ENCODE measurements at places on chromosomes 5 and 9.

DNA sequence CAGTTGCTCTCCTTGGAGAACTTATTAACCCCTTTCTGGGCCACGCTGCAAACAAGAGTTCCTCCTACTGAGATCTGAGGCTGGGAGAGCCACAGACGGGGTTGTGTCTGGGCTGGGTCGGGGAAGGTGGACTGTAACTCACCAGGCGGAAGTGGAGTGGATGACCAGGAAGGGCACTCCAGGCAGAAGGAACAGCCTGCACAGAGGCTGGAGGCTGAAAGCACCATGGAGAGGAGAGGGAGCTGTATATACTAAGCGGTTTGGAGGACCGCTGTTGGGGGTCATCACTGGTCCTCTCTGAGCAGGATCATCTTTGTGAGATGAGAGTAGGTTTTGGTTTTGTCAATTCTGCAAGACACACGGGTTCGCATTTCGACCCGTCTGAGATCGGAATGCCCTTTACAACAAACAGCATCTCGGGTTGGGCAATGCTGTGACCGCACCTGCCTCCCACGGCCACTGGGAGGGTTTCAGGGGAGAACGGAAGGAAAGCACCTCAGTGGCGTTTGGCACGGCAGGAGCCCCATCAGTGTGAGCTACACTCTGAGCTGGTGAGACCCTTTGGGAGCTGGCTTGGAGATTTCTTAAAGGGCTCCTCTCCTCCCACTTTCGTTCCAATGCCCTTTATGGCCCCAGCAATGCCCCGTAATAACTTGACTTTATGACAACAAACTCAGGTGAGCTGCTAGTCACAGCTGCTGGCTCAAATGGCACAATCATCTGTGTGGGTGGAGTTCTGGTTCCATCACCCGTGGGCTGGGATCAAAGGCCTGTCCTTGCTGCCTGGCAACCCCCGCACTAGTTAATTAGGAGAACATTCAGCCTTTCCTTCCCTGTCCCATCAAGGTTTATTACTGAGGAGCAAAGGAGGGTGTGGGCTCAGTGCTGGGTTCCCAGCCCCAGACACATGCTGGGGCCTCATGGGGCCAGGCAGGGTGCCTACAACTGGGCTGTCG lies 18.7 kb upstream of the NEURL1B start:
- DNase-seq: no peak

DNA sequence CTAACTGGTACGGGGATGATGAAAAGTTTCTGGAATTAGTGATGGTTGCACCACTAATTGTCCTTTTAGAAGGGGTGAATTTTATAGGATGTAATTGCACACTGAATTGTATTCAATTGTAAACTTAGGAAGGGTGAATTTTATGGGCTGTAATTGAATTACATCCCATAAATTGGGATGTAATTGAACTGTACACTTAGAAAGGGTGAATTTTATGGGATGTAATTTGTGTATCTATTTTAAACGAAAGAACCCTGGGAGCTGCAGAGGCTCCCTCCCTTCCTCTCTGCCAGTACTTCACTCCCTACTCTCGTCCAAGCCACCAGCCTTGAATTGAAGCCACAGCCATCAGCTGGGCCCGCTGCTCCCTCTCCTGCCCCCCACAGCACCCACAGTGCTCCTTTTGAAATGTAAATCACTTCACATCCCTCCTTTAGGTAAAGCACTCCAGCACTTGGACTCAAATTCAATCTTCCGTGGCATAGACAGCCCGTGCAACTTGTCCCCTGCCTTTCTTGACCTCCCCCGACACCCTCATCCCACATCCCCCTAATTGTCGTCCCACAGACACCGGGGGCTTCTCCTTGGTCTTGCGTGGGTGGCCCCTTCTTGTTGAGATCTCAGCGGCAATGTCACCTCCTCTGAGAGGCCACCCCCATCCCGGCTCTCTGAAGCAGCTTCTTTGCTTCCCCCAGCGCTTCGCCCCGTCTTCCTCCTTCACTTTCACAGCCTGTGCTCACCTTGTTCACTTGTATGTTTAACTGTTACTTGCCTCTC lies 84.2 kb upstream of the HRH2 start:
- no peak for DNase-seq

GRCh38 chr9:129306318-129306973 lies 128.4 kb upstream of the IER5L start:
- no peak for DNase-seq

- no peak for DNase-seq
These were observed 75.8 kb downstream of the F2RL2 start for GRCh38 chr5:76547242-76547890.

DNA sequence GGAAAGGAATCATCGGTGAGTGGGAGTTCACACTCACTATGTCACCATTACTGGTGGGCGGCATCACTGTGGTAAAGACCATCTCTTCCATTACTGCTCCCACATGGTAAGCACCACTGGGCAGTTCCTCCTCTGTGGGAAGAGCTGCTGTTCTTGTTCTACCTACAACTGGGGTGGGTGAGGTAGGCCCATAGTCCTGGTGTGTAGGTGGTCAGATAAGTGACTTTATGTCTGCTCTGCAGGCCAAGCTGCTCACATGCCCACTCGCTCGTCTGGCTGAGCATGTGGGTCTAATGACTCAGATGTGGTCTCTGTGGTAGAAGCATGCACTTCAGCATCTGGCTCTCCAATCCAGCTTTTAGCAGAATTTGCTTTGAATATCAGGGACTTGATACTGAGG lies 82.9 kb downstream of the TMEM215 start:
- peak; percentile 2 for DNase-seq

DNA sequence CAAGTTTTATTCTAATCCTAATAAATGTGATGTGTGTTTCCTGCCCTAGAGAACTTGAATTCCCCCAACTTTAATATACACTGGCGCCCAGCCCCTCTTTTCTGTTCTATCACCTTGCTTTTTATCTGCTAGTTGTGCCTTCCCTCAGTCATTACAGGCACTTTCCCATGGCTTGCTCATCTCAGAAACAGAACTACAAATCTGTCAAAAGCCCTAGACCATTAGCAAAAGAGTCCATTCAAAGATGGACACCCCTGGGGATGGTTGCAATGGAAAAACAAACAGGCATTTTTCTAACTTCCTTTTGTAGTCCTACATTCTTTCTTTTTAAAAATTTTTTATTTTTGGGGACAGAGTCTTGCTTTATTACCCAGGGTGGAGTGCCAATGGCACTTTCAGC lies 48.2 kb downstream of the FRMD3 start:
- no peak for DNase-seq

DNA sequence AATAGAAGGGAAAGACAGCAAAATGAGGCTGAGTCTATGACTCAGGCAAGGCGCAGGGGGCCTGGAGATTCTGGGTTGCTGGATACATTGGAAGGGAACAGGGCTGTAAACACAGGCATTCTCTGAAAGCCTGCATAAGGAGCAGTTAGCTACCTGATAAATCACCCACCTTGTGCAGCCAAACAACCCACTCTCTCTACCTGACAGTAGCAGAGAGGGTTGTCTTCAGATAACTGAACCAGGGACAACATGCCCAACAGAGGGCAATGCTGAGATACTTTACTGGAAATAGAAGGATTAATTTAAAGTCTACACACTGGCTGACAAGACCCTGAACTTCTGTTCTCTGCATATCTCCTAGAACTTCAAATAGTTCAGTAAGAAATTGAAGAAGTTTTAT lies 161.6 kb downstream of the KCTD16 start:
- DNase-seq: no peak

- DNase-seq: no peak
These were observed 5.2 kb downstream of the CFAP77 start for GRCh38 chr9:132415181-132415580.

GRCh38 chr9:93037476-93037971 lies 21.0 kb upstream of the SUSD3 start:
- DNase-seq: no peak

GRCh38 chr5:169814045-169814444 lies 166.2 kb downstream of the INSYN2B start:
- peak; percentile 29 for DNase-seq

GRCh38 chr5:95159603-95160002 lies 125.3 kb downstream of the MCTP1 start:
- DNase-seq: no peak

- DNase-seq: no peak
These were observed 1654.2 kb upstream of the WWC1 start for GRCh38 chr5:166637295-166637694.

GRCh38 chr5:119332208-119332607 lies 23.6 kb upstream of the TNFAIP8 start:
- DNase-seq: no peak

- no peak for DNase-seq
These were observed 27.4 kb upstream of the SAP30L start for GRCh38 chr5:154418344-154418820.

GRCh38 chr5:14216372-14216771 lies 73.2 kb downstream of the TRIO start:
- DNase-seq: no peak

DNA sequence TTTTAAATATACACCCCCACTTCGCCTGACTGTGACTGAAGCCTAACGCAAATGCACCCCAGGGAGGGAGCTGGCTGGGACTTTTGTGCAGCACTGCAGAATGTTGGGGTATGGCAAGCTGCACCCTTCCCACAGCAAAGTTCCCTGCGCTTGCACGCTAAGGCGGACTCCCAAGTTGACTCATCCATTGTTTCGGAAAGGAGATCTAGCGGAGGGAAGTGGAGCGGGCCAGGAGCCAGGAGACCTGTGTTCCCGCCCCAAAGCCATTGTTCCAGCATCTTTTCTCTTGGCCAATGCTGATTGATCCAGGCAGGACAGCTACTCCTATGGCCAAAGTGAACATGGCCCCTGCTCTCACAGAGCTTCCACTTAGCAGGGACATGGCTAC lies 202.9 kb downstream of the AOPEP start:
- no peak for DNase-seq

DNA sequence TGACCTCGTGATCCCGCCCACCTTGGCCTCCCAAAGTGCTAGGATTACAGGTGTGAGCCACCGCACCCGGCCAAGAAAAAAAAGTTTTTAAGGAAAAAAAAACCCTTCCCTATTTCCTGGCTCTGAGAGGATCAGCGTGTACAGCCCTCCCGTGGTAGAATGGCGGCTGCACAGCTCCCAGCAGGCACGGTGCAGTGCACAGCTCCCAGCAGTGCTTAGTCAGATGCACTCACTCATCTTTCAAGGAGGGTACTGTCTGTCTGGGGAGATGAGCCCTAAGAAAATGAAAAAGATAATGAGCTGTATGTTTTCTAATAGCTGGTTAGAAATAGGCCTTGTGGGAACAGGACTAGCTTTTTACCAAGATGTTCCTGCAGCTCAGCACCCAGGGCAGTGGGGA lies 36.7 kb upstream of the SLC2A8 start:
- DNase-seq: peak; percentile 45

DNA sequence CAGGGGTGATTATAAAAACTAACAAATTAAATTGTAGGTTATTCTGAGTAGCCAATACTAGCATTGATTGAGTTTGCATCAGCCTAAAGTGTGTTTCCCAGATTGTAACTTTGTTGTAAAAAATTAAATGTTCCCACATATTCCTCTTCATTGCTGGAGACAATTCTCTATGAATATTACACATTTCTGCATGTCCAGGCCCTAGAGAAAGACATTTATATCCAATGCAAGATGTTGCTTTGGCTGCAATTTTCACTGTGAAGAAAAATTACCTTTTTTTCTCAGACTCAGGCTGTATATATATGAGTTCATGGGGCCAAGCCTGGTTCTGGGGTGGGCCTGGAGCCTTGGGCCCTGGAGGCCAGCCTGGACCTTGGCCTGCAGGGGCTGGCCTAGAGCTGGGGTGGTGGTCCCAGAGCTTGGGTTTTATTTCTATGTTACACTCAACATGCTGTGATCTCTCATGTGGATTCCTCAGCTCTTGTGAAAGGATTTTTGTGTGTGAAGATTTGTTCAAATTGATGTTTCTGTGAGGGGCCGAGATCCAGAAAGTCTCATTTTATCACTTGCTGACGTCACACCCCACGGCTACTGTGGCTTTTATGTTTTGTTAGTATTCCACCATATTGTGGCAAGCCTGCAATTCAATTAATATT lies 232.5 kb downstream of the SPATA31A1 start:
- DNase-seq: no peak

DNA sequence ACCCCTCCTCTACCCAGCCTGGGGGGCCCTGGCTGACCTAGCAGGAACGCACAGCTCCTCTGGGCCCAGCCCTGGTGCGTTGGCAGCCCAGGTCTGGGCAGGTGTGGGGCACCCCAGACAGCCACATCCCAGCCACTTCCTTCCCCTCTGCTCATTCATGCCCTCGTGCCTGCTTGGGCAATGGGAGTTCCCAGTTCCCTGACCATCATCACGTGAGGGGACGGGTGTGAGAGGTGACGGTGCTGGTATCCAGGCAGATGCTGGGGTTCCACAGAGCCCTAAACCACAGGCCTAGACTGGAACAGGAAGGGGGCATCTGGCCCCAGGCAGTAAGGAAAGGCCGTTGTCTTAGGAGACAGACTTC lies 8.4 kb downstream of the RALGDS start:
- DNase-seq: peak; percentile 40

DNA sequence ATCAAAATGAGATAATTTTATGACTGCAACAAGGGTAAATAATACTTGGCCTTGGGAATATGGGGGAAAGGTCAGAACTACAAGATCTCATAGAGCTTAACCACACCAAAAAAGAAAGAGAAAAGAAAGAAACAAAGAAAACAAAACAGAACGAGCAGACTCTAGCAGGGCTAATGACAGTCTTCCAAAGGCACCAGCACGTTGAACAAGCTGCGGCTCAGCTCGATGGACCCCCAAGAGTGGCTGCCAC lies 689 bp downstream of the AK3 start:
- no peak for DNase-seq

GRCh38 chr9:86816868-86817267 lies 130.4 kb downstream of the GAS1 start:
- no peak for DNase-seq

DNA sequence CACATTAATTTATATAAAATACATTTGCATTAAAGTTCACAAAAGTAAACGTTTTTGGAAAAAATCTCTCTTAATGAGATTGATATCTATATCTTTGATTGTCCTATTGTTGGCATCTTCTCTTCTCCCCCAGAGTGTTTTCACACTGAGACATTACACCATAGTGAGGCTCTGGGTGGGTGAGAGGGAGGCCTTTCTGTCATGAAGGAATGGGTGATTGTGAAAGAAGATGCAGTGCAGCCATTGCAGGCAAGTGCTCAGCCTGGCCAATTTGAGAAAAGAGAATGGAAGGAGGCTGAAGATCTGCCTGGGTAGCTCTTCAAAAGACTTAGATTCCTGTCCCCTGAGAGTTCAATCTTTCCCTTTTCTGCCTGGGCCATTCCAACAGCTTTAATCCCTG lies 140.8 kb downstream of the SLC12A2 start:
- DNase-seq: no peak

DNA sequence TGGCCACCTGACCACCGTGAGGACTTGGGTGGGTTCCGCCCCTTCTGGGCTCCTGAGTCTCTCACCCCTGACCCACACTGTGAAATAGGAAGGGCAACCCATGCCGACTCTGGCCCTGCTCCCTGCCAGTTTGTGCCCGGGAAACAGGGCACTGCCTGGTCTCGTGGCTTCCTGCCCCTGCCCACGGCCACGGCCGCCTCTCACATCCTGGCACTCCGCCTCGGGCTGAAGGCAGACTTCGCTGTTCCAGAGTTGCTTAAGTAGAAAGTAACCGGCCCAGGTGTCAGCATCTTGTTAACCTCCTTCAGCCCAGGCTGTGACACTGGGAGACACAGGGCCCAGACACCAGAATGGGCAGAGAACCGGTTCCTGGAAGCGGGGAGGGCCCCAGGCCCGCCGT lies 68.7 kb upstream of the RNU6ATAC start:
- DNase-seq: no peak

GRCh38 chr9:135083241-135083810 lies 4.1 kb upstream of the OLFM1 start:
- no peak for DNase-seq

Measured in trophoblast cell (in vitro differentiated cells and primary cell).